Stimulated activated CD4-positive, alpha-beta T cell treated with anti-CD3 and anti-CD28 coated beads, Interleukin-1b, Interleukin-23, amount 100 ng/mL, for 24 hours (primary cell): ENCODE measurements at places on chromosomes 4 and X.
A peak's percentile ranks its signal among the peaks of the same experiment; 100 is the strongest.

DNA sequence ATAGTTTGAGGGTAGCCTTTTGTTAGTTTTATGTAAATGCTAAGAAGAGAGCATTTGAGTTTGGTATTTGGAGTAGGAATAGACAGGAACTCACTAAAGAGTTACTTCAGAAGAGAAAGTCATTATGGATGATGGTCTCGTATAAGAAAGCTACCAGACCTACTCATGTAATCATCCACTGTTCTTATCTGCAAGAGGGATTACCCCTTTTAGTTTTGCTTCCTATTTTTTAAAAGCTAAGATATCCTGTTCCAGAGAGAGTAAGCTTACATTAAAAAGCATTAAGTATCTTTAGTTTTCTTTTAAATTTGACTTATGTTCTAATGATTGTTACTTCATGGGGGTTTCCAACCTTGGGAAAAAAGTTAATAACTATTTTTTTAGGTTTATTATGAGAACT is 12.5 kb upstream of the ART3 start:
- DNase-seq = no peak

- DNase-seq = no peak
Observed at GRCh38 chrX:119622356-119623232, 16.4 kb upstream of the NKRF start.

GRCh38 chr4:181193131-181193930 is 1049.9 kb upstream of the TENM3 start:
- no peak for DNase-seq

- DNase-seq = no peak
Observed at GRCh38 chr4:182507805-182508204, 264.6 kb downstream of the TENM3 start.

- no peak for DNase-seq
Observed at GRCh38 chrX:116357329-116357728, 79.1 kb upstream of the SLC6A14 start.

DNA sequence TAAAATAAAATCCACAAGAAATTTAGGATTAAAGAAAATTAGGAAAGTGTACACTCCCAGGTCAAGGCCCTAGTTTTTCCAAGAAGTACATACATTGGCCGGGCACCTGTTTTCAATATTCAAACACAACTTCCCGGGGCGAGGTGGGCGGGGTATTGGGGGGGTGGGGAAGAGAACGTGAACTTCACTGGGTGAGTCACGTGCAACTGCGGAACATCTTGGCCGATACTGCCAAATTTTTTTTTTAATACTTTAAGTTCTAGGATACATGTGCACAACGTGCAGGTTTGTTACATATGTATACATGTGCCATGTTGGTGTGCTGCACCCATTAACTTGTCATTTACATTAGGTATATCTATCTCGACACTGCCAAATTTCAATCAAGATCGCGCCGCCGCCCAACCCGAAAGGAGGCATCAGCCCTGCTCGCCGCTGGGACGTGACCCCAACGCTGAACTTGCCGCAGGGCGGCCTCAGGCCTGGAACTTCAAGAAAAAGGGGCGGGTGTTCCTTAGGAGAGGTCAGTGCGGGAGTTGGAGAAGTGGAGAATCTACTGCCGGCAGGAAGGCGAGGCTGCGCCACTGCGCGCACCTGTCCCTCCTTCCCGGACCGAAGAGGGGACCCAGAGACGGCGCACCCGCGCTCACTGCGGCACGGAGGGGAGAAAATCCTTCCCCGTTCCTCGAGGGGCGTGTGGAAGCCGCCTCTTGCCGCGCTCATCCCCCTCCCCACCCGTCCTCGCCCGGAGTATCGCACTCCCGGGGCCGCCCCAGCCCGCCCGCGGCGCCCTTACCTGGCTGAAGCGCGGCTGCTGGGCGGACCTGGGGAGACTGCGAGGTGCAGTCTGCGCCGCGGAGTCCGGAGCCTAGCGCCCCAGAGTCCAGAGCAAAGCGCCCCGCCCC is at the start of gene TEC:
TSS of gene TEC (minus strand) at position 883 of the 905 bp plus-strand sequence. CDS start 41,224 bp downstream, outside the sequence.
- DNase-seq = peak; percentile 2

DNA sequence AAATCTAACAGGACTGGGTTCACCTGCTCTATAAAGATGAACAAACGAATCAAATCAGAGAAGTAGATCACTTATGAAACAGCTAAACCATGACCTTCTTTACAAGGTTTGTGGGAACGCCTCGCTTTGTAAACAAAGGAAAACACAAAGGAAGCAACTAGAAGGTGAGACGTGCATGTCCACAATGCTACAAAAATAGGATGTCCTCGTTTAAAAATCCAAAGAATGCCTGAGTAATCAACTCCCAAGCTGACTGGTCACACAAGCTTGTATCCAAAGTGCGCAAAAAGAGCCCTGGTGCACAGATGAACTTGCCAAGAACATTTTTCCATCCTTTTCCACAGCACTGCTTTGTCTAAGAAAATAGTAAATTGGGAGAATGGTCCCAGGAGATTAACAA is 6.3 kb upstream of the SH3KBP1 start:
- no peak for DNase-seq
